NCI-H1694 (cell line): ENCODE measurements at places on chromosomes 5 and 9.

DNA sequence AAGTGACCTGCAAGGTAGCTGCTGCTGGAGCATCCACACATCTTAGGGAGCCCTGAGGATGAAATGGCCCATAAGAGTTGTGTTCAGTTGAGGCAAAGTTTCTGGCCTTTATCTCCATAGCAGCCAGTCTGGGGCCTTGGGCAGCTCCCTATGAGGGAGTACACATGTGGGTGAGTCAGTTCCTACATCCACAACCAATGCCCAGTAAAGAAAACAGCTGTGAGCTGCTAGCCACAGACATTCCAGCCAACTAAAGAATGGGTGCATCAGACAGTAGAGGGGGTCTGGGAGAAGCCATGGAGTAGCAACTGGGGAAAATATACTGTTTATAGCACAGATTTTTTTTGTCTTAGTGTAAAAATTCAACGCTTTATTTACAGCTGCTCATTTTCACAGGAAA is 720.7 kb downstream of the TLE1 start:
- no peak for DNase-seq

GRCh38 chr5:3709068-3709716 is 113.6 kb downstream of the IRX1 start:
- DNase-seq: no peak

DNA sequence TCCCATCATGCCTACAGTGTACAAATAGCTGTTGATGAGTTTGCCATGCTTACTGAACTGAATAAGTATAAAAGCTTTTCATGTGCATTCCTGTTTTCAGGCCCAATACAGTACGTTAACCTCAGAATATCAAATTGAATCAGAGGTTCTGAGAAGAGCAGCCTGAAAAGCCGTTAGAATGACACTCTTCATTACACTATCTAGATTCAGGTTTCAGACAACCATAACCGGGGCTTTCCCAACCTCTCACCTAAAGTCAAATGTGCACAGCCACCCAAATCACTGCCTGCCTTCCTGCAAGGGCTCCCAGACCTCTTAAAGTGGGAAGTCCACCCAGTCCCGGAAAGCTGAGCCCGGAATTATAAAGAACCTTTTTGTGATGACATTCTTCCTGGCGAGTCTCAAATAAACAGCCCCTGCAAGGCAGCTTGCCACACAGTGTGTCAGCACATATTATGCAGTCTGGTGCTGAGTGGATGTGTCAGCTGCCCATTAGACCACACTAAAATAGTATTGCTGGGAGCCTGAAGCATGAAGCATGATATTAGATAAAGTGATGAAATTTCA is 245.8 kb downstream of the TLE4 start:
- DNase-seq: no peak

- DNase-seq: no peak
These were observed 758.7 kb upstream of the ZNF608 start for GRCh38 chr5:125505115-125505514.

- no peak for DNase-seq
These were observed 2.2 kb downstream of the ZCCHC9 start for GRCh38 chr5:81303563-81303962.

GRCh38 chr5:173733831-173734501 is 117.5 kb upstream of the BOD1 start:
- no peak for DNase-seq

- DNase-seq: no peak
These were observed 3.4 kb downstream of the LRRC70 start for GRCh38 chr5:62581836-62582597.

DNA sequence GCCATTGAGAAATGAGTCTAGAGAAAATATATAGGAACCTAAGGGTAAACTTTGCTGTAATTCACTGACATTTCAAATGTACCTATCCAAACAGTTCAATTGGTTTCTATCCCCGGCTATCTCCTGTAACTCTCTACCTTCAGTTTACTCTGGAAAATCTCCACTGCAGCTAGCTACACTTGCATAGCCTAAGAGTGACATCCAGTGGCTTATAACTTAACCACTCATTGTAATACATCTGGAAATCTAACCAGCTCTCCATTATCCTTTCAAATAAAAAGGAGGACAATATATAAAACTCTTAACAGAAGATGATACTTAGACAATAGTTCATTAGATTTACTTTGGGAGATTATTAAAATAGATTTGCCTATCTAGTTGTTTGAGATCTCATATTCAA is 35.3 kb upstream of the SPDL1 start:
- DNase-seq: peak; percentile 16

DNA sequence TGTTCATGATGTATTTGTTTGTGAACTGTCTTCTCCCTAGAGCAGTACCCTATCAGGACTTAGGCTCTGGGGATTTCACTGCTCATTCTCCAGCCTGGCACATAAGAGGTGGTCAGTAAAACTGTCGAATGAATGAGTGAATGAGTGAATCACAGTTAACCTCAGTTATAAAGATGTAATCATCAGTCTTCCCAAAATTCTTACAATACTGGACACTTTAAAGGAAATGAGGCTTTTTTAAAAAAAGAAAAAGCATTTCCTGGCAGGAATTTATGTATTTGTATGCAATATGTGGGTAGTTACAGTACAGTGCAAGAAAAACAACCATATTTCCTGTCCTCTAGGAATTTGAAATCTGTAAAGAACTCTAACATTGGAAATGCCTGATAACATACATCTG is 59.6 kb downstream of the RAI14 start:
- no peak for DNase-seq

- no peak for DNase-seq
These were observed 97.1 kb downstream of the ZNF618 start for GRCh38 chr9:113973226-113973625.

DNA sequence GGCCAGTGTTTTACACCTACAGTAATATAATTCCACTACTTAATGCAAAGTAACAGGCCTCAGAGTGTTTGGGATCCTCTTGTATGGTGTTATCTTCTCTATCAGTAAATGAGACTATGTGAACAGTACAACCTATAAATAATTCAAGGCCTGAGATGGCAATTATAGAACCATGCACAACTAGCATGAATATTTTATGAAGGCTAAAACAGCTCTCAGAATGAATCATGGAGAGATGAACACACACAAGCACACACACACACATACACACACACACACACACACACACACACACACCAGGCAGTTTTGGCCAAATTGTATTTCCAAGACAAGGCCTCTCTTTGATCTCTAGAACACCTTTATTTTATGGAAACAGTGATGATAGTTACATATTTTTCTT is 224.9 kb downstream of the EBF1 start:
- DNase-seq: peak; percentile 29

GRCh38 chr5:153517241-153517611 is 26.8 kb downstream of the GRIA1 start:
- DNase-seq: no peak

- no peak for DNase-seq
These were observed 61.5 kb downstream of the FXN start for GRCh38 chr9:69097064-69097463.

GRCh38 chr9:69109152-69109551 is 64.9 kb upstream of the TJP2 start:
- no peak for DNase-seq

DNA sequence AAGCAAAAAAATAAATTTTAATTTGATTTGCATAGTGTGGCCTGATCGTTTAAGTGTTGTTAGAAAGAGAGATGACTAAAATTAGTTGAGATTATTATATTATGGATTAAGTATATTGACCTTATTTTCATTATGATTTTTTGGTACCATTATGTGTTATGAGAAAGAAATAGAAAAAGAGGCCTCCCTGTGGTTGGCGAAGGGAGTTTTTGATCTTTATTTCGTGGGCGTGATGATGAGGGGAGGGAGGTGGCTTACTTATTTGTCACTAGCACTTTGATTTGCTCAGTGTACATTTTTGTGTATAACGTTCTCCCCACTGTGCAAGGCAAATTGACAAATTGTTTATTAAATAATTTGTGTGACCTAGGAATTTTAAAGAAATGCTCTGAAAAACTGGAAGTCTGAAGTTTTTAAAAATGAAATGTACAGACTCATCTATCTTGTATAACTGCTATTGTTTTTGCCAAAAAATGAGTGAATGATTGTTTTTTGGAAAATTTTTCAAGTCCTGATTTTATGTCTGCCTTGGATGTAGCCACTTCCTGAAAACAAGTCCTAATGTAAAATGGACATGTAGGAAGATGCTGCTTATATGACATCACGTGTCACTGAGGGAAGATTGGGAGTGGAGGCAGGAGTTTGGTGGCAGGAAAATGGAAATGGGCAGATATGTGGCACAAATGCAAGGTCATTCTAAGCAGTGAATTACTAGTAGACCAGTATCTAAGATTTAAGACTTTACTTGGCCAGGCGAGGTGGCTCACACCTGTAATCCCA is 3.0 kb downstream of the DAPK1 start:
- no peak for DNase-seq

DNA sequence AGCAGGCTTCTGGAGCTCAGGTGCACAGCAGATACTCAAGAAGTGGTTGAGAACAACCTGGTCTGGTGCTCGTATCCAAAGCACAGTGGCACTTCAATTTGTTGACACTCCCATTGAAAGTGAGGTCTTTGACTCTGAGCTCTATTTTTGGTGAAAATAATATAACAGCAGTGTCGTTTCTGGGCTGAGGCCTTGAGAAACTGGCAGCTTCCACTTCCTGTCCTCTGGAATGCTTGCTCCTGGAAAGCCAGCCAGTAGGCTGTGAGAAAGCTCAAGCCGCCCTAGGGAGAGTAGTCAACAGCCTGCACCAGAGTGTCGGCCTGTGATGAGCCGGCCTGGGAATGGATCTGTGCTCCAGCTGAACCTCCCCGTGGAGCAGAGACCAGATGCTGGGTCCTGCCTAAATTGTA is 6.8 kb upstream of the SUSD3 start:
- no peak for DNase-seq

DNA sequence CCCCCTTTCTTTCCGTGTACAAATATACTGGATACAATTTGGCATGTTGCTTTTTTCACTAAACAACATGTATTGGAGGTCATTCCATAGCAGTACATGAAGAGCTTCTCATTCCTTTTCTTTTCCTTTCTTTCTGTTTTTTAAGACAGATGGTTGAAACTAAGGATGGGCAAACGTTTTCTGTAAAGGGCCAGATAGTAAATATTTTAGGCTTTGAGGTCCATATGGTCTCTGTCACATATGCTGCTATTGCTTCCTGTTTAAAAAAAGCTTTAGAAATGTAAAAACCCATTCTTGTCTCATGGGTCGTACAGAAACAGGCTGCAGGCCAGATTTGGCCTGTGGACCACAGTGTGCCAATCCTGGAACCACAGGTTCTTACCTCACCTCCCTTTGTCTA is 160.1 kb downstream of the ACER2 start:
- DNase-seq: peak; percentile 40

DNA sequence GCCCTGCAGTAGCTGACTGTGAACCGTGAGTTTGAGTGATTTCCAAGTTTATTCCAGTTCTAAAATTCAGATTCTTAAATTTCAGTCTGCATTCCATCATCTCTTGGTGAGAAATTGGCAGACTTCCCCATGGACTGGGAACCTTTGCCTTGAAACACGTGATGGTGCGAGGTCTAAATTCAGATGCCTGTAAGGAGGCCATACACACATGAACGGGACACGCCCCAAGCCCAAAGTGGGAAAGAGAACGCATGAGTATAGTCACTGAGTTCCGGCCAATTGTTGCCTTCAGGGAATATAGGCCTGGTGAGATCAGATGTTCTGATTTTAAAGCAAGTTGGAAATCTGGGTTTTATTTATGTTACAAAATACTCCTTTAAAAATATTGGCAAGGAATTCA is 1084.4 kb upstream of the WWC1 start:
- DNase-seq: no peak

DNA sequence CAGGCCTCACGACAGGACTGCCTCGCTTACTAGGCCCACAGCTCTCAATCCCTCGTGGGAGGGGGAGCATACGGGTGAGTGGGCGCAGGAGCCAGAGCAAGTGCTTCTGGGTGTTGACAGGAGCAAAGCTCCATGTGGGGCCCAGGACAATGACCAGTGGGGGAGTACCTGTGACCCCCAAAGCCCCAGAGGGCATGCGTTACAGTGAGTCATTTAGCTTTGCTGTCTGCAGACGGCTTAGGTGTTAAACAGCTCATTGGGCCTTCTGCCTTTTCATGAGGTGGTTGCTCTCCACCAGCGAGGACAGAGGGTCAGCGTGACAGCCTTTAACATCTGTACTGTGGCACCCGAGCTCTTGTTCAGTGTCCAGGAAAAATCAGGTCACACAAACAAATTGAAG is 78.2 kb downstream of the GRAMD2B start:
- DNase-seq: no peak

GRCh38 chr5:114204923-114205322 is 156.9 kb upstream of the KCNN2 start:
- no peak for DNase-seq

DNA sequence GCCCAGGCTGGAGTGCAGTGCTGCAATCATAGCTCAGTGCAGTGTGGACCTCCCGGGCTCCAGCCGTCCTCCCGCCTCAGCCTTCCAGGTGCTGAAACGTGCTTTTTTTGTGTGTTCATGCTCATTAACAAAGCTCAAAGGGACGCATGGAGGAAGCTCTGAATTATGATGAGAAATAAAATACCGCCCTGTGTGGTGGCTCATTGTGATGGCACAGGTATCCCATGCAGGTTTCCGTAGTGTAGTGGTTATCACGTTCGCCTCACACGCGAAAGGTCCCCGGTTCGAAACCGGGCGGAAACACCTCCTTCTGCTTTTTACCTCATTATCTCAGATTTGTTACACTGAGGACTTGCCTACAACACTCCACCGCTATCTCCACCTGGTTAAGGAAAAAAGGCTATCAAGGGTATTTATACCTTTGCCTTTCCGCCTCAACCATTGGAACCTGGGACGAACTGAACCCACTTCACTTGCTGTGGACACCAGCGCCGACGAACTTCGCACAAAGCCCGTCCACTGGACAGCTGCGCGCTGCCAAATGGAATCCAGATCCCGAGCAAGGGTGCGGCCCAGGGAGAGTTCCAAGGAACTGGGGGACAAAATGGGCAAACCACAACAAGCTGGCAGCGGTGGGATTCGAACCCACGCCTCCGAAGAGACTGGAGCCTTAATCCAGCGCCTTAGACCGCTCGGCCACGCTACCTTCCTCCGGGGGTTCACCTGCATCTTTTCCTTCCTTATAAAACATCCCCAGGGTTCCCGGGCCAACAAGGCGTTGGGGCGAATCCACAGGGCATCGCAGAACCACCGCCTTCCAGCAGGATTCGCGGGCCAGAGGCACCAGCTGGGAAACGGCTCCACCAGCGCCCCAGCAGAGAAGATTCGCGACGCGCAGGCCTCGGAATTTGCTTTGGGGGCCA is 26.3 kb downstream of the OR2V2 start:
- DNase-seq: no peak

DNA sequence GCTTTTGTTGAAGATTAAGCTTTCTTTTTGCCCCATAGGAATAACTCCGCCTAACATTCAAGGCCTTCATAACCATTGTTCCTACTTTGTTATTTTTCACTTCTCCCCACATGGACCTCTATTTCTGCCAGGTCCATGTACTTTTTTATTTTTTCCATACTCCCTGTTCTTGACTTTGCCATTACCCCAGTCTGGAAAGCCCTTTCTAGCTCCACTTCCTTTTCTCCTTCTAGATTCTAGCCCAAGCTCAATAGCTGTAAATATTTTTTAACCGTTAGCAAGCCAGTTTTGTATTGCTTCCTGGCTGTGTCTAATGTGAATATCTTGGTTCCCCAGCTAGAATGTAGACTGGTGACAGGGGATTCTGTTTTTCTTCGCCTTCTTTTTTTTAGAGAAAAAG is 26.1 kb downstream of the NCBP1 start:
- no peak for DNase-seq

GRCh38 chr5:116438979-116439554 is 135.6 kb downstream of the SEMA6A start:
- DNase-seq: no peak
